ENCODE measurements at places on chromosomes 2 and 18.

GRCh38 chr2:198873503-198874471, 584.0 kb downstream of the SATB2 start:
- DNase-seq: no peak

DNA sequence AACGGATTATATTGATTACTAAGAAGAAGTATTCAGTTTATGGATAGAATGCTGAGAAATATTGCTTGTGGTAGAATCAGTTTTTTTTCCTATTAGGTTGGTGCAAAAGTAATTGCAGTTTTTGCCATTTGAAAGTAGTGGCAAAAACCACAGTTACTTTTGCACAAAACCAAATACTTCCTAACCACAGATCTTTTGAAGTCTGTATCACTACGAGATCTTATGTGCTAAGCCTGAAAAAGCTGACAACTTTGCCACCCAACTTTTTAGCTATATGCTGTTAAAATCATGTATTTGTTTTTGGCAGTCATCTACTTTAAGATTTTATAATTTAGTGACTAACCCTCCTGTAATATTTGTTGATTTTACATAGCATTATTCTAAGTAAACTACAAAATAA, 24.6 kb downstream of the DNAJC10 start:
- no peak for DNase-seq

DNA sequence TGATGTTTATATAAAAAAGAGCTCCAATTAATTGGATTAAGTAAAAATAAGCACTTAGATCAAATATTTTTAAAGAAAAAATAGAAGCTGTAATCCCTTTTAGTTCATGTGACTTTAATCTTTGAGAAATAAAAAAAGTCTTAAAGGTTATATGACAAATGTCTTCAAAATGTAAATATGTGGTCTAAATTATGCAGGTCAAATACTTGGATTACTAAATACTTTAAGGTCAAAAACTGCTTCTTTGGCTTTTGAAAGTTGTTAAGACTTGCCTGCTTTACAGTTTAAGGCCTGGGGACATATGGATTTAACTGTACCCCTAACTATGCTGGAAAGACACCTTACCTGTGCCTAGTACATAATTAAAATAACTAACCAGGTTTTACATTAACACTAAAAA, 15.5 kb upstream of the PDK1 start:
- no peak for DNase-seq

DNA sequence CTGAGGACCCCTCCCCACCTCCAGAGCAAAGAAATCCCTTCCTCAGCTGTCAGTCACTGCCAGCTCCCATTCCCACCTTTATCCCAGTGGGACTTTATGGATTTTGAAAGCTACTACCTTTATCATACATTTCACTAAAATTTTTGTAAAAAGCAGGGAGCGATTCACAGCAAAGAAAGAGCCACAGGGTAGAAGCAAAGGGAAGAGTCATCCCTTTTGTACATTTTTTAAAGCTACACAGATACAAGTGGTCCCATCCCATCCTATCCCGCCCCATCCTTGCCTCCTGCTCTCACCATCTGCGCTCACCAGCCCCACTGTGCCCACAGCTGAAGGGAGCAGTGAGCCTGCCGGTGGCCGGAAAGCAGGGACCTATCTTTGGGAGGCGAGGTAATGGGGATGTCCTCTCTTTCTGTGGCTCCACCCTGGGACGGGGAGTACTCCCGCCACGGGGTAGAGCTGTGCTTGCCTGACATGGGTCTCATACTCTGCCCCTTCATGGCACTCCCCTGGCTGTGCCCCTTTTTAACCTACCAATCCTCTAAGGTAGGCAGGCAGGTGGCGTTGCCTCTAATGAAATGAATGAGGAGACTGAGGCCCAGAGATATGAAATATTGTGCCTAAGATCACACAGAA, 13.2 kb downstream of the SH2D6 start:
- DNase-seq: no peak

DNA sequence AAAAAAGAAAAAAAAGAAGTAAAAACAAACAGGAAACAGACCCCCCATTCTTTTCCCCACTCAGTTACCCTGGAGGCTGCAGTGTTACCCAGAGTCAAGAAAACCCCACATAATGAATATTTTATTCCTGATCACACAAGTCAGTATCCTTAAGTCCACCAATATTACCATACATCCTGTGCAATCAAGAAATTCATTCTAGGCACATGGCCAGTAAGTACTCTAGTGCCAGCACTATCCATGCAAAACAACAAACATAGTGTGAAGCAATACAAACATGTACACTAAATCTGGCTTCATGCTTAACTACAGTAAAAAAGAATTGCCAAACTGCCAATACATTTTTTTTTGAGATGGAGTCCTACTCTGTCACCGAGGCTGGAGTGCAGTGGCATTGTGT, 111.6 kb downstream of the FAM168B start:
- DNase-seq: no peak

DNA sequence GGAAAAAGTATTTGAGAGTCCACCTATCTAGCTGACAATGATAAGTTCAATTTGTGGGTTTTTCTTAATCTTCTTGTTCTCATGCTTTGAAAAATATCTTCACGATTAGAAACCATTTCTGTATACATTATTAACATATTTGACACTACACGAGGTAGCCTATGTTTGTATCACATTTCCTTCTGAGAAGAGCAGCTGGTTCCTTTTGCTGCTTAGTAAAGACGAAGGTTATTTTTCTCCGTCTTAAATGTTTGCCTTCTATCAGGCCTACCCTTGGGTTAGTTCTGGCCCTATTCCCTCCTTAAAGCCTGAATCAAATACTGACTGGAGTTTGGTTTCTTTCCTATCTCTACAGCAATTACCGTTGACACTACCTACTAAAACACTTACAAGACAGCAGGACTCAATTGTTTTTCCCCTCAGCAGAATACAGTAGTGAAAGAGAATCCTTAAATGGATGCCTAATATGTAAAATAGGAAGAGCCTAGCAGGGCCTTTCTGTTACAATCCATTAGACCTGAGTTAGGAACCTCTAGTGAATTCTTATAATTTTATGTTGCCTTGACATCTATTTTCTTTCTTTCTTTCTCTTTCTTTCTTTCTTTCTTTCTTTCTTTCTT, 790.4 kb downstream of the EPHA4 start:
- no peak for DNase-seq

GRCh38 chr2:205646680-205647079, 35.6 kb upstream of the NRP2 start:
- no peak for DNase-seq

- DNase-seq: no peak
These were observed 46.3 kb upstream of the CCBE1 start for GRCh38 chr18:59743566-59743965.

- DNase-seq: no peak
These were observed 427.3 kb downstream of the TSN start for GRCh38 chr2:122182616-122183355.

DNA sequence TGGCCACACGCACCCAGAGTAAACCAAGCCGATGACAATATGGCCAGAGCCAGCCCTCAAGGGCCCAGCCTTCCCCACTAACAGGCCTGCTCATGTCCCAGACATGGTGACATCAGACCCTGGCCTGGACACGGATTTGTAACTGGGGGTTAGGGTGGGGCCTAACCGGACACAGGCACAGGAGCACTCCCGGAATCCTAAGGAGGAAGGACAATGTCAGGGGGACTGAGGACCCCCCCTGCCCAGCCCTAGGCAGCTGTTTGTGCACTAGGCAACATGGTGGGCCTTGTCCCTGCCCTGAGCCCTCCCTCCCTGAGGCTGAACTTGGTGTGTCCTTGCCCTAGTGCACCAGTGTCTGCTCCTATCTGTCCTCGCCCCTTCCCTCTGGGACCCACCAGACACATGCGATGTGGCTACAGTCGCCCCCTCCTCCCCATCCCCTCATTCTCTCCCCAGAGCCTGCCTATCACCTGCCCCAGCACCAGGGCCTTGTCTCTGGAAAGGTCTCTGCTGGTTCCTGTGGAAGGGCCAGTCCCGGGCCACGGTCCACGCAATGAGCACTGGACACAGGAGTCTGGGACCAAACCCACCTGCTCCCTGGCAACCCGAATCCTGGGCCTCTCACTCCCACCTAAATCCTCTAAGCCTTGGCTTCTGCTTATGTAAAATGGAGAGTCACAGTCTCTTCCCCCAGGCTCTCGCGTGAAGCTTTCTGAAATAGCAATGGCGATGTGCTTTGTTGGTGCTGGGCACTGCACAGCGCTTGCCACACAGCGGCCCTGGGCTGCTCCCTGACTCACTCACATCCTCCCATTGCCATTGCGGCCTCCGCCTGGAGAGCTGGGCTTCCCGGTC, 76.5 kb upstream of the RAB6C start:
- DNase-seq: no peak

GRCh38 chr2:99356853-99357252, 19.7 kb downstream of the EIF5B start:
- no peak for DNase-seq

GRCh38 chr2:238422940-238423339, 3.8 kb upstream of the ASB1 start:
- DNase-seq: no peak

- no peak for DNase-seq
These were observed 46.4 kb upstream of the PMAIP1 start for GRCh38 chr18:59853380-59853779.

DNA sequence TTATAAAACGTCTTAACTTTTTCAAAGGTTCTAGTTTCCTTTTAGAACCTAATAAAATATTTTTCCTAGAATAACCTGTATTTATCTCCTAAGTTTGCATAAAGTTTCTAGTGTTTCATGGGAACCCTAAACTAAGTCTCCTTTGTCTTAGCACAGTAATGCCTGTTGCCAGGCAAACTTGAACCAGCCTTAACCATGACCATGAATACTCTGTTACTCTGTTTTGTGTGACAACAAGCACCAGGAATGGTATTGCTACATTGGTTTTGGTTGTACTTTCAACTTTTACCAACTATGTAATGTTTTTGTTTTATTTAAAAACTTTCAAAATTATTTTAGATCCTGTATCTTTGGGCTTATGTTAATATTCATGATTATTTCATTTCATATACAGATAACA, 137.6 kb downstream of the CERS6 start:
- no peak for DNase-seq

DNA sequence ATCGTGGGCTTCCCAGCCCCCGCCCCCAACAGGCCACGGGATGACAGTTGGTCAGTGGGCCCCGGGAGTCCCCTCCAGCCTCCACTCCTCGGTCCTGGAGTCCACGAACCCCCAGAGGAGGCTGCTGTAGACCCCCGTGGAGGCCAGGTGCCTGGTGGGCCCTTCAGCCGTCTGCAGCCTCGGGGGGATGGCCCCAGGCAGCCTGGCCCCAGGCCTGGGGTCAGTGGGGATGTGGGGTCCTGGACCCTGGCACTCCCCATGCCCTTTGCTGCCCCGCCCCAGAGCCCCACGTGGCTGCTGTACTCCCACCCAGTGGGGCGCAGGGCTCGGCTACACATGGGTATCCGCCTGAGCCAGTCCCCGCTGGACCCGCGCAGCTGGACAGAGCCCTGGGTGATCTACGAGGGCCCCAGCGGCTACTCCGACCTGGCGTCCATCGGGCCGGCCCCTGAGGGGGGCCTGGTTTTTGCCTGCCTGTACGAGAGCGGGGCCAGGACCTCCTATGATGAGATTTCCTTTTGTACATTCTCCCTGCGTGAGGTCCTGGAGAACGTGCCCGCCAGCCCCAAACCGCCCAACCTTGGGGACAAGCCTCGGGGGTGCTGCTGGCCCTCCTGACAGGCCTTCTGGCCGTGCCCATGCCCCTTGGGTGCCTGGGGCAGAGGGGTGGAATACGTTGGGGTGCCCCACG, 7.6 kb downstream of the NEU4 start:
- no peak for DNase-seq

DNA sequence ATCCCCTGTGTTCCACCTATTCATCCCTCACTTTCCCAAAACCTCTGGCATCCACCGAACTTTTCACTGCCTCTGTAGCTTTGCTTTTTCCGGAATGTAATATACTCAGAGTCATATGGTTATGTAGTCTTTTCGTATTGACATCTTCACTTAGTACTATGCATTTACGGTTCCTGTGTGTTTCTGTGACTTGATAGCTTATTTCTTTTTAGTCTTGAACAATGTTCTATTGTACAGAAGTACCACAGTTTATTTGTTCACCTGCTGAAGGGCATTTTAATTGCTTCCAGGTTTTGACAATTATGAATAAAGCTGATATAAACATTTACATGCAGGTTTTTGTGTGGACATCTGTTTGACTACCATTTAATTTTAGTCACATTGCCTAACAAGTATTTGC, 154.7 kb upstream of the DOK6 start:
- DNase-seq: no peak

DNA sequence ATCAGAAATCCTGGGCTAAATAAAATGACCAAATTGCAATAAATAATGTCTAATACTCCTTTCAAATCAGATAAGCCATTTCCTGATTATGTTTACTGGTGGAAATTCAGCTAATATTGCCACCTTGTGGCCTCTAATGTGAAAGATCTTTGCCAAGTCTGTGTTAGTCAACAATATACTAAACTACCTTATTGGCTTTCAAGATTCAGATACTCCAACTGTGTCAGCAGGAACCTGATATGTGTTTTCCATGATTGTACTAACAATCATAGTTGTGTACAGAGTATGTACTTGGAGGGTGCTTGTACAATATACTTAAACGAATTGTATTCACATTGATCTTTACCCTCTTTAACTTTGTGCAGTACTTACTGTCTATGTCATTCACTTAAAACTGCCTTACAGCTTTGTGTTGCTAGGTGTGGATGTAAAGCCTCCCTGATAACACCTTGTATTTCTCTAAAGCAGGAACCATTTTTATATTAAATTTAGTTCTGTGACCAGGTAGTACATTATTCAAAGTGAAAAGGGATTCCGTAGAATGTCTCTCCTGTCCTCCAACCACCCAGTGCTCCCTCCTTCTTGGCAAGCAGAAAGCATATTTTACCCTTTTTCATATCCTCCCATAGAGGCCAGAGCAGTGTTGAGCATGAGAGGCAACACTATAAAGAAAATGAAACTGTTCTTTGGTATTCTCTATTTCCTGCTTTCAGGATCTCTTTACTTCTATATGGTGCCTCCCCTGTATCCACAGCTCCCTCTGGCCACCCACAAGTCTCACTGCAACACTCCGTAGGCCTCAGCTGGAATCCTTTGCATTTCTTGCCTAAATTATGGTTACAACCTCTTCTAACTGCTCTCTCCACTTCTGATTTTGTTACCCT, 75.2 kb upstream of the C2orf15 start:
- DNase-seq: no peak

DNA sequence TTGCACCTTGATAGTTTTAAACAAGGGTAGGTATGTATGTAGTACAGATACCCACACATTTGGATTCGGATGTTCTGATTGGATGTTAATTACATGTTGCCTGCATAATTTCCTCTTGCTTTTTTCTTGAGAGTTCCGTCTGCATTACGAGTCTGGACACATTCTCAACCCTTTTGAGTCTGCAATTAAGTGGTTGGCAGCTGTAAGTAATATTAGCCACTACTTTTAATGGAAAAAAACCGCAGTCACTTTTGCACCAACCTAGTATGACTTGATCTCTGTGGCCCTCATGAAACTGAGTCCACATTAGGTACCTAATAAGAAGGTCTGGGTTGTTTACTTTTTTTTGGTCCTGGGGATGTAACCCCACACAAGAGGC, 217.3 kb downstream of the VAPA start:
- no peak for DNase-seq
